Esophagus mucosa (tissue), 1 donor: ENCODE measurements at places on chromosomes 16 and 17. TPM values are rescaled to one million over a fixed set of nuclear protein-coding genes. Genes with fewer than 3 reads are reported as not detected.

The MED13 gene
- 43.7 TPM for total RNA-seq

The HOXB9 gene
- not detected for total RNA-seq

The PRSS8 gene
- total RNA-seq: 59.3 TPM

The PPM1E gene
- total RNA-seq: 0.04 TPM

The TP53TG3F gene
- total RNA-seq: not detected

The GAST gene
- total RNA-seq: not detected

The DLG4 gene
- 3.1 TPM for total RNA-seq

The KRT24 gene
- total RNA-seq: 10.0 TPM

The TNFSF13 gene
- total RNA-seq: 6.4 TPM

The EMP2 gene
- 208 TPM for total RNA-seq

The SLFN14 gene
- total RNA-seq: not detected

The CDH3 gene
- 94.1 TPM for total RNA-seq

The KCNG4 gene
- not detected for total RNA-seq

The JPH3 gene
- 0.16 TPM for total RNA-seq

The HS3ST3B1 gene
- 2.5 TPM for total RNA-seq

The NPIPA8 gene
- total RNA-seq: 5.8 TPM

The FBXO39 gene
- 0.68 TPM for total RNA-seq

The PRR35 gene
- total RNA-seq: not detected

The NFATC3 gene
- total RNA-seq: 17.6 TPM

The CIBAR2 gene
- not detected for total RNA-seq

The TOM1L1 gene
- total RNA-seq: 34.6 TPM

The TEKT3 gene
- total RNA-seq: not detected

The ABCA8 gene
- 0.72 TPM for total RNA-seq

The KRTAP16-1 gene
- total RNA-seq: not detected

The SREBF1 gene
- 142 TPM for total RNA-seq

The CCL22 gene
- total RNA-seq: 0.20 TPM

The DNAH9 gene
- total RNA-seq: 0.44 TPM

The CD19 gene
- total RNA-seq: 0.40 TPM

The GOSR2 gene
- total RNA-seq: 21.4 TPM

The ATXN2L gene
- total RNA-seq: 67.0 TPM

The P3H4 gene
- total RNA-seq: 1.9 TPM

The MAP2K4 gene
- 29.7 TPM for total RNA-seq

The C16orf96 gene
- total RNA-seq: 0.04 TPM

The PIRT gene
- not detected for total RNA-seq

The TEKT1 gene
- total RNA-seq: not detected

The CD300LG gene
- total RNA-seq: 0.28 TPM

The TSNAXIP1 gene
- 0.40 TPM for total RNA-seq

The WFDC1 gene
- 1.1 TPM for total RNA-seq

The CDIPT gene
- total RNA-seq: 36.9 TPM

The ASPHD1 gene
- 1.00 TPM for total RNA-seq

The UBALD1 gene
- 12.7 TPM for total RNA-seq

The CDT1 gene
- 21.6 TPM for total RNA-seq

The SLC16A3 gene
- 50.0 TPM for total RNA-seq

The ATP6V0D1 gene
- 80.9 TPM for total RNA-seq

The TSPOAP1 gene
- 2.6 TPM for total RNA-seq

The GNGT2 gene
- total RNA-seq: 0.28 TPM

The OTOA gene
- 0.04 TPM for total RNA-seq

The SPNS2 gene
- total RNA-seq: 33.9 TPM

The UNC119 gene
- 19.2 TPM for total RNA-seq

The P2RX1 gene
- 0.68 TPM for total RNA-seq

The NOD2 gene
- total RNA-seq: 15.4 TPM

The SPATA22 gene
- not detected for total RNA-seq

The NPIPA7 gene
- total RNA-seq: 9.4 TPM

The CNGB1 gene
- 0.32 TPM for total RNA-seq
